ENCODE measurements at places on chromosomes 2 and 18.
A peak's percentile ranks its signal among the peaks of the same experiment; 100 is the strongest.

DNA sequence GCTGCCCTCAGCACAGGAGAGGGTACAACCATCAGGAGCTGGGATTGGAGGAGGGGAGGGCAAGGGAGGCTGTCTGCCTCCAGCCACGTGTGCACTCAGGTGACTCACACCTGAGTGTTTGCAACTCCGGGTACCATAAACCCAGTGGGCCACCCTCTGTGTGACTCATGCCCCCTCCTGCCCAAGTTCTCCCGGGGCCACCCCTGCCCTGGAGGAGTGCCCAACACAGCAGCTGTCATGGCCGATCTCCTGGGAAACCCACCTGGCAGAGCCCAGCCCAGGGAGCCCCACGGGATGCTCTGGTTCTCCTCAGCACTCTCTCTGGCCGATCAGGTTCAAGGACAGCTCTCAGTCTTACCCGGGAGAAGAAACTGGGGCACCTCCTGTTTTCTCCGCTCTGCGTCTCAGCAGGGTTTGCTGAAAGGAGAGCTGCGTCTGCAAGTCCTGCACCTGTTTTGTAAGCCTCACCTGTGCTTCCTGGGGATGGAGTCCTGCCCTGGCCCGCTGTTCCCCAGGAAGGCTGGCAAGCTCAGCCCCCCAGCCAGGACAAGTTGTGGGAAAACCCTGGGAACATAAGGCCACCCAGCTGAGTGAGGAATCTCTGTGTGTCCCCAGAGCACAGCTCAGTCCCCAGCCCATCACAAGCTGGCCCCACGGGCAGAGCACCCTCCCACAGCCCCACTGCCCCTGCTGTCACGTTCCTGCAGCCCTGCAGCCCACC lies 44.0 kb upstream of the UBE2F start:
- peak; percentile 26 for DNase-seq

DNA sequence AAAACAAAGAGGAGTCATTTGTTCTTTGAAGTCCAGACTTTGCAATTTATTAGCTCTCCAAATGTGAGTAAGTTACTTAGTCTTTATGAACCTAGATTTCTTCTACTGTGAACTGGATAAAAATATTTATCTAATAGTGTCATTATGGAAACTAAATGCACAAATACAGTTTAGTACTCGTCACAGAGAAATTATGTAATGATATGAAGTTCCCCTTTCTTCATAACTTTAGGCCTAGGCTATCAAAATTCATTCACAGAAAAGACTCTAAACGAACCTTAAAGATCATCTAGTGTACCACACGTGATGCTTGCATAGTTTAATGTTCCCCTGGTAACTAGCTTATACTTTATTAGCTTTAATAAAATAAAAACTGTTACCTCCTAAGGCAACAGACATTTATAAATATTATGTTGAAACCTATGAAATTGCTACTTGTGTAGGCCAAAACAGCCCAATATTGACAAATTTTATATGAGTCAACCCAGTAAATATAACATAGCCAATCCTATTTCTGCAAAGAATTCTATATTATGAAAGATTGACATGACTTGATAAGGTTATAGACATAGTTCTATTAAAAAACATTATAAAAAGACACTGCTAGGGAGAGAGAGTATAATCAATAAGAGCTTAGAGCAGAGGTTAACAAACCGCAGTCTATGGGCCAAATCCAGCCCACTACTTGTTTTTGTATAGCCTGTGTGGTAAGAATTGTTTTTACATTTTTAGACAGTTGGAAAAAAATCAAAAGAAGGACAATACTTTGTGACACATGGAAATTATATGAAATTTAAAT lies 44.9 kb upstream of the ITPRID2 start:
- no peak for DNase-seq

DNA sequence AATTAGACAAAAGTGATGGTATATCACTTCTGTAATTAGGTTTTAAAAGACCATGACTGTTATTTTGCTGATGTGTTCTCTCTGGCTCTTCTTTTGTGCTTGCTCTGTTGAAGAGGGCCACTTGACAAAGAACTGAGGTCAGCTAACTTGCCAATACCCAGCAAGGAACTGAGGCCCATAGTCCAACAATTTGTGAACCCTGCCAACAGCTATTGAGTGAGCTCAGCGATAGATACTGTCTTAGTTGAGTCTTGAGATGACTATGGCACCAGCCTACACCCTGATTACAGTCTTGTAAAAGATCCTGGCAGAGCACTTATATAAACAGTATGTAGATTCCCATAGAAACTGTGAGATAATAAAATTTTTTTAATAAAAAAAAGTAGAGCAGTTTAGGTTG lies 103.0 kb downstream of the BMPR2 start:
- DNase-seq, result no peak

DNA sequence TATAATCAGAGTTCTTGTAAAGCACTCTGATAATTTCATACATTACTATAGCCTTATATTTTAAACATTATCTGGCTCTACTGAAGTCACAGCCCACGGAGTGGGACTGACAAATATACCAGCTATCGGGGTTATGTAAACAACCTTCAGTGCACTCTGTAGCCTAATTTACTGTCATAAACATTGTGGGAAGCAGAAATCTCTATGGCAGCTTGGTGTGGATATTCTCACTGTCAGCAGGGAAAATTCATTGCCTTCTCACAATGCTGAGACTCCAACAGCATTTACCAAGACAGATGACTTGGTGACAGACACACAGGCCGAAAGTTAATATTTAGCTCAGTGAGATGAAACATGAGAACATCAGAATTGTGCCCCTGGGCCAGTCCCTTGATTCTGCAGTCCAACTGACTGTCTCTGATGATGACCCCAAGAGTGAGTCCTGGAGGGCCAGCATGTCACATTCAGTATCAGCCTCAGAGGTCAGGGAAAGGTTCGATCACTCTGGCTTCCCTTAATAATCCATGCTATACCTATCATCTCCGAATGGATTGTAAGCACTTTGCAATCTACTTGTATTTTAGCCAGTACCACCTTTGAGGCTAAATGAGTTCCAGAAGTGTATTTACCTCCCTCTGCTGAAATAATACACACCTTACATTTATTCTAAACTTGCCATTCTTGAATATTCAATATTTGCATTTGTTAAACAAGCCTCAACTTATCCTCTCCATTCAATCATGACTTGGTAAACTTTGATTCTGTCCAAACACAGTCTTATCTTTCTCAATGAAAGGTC lies 146.2 kb upstream of the OSR1 start:
- DNase-seq, result no peak

DNA sequence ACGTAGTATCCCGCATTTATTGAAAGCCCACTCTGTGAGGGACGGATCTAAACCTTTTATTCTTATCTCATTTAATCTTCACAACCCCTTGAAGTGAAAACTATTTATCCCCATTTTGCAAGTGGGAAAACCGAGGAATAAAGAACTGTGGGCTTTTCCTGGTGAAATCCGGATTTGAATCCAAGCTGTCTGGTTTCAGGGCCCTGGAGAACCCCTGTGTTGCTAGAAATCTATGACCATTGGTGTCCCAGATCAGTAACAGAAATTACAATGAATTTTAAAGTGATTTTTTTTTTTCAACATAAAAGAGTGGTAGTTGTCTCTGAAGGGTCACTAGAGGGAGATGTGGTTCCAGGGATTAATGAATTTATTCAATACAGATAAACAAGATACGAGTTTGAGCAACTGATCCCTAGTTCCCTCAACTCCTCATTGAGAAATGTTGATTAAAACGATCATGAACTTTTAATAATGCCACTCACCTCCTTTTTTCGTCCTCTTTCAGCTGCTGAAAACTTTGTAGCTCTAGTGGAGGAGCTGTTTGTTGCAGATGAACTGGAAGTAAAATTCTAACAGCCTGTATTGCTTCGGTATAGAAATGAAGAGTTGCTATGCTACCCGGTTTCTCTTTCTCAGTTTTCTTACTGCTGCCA lies 940 bp downstream of the XRCC5 start:
- no peak for DNase-seq

DNA sequence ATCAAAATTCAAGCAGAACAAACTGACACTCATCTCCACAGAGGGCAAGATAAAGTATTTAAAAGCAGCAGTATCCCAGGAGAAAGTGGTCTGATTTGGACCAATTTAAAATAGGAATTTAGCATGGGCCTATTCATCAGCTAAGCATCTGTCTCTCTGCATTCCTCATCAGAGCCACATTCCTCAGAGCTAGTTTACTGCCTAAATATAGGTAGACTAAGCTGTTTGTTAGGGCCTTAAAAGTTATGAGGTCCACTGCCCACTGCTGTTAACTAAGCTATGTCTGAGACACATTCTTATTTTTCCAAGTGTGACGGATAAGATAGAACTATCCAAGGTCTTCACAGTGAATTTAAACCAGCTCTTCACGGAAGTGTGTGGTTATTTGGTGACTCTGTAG lies 17.6 kb downstream of the NEB start:
- DNase-seq, result no peak

- DNase-seq, result no peak
Measured at GRCh38 chr2:40654346-40654745, 202.5 kb upstream of the SLC8A1 start.

- no peak for DNase-seq
Measured at GRCh38 chr2:15825276-15825980, 114.9 kb upstream of the MYCN start.

DNA sequence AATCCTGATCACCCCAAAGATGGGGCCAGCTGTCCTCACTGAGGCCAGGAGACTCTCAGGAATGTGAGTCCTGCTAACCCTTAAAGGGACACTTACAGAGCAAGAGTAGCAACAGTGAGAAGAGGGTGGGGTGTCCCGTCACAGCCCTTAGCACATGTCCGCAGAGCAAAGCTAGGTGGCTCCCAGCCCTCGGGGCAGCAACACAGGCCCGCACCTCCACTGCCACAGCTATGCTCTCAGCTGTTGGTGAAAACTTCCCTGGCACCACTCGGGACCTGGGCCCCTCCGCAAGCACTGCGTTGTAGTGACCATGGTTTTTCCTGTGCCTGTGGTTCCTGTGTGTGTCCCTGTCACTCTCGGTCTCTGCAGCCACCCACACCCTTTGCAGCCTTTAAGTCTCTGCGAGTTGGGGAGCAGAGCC lies 76.4 kb upstream of the UXS1 start:
- DNase-seq, result no peak

DNA sequence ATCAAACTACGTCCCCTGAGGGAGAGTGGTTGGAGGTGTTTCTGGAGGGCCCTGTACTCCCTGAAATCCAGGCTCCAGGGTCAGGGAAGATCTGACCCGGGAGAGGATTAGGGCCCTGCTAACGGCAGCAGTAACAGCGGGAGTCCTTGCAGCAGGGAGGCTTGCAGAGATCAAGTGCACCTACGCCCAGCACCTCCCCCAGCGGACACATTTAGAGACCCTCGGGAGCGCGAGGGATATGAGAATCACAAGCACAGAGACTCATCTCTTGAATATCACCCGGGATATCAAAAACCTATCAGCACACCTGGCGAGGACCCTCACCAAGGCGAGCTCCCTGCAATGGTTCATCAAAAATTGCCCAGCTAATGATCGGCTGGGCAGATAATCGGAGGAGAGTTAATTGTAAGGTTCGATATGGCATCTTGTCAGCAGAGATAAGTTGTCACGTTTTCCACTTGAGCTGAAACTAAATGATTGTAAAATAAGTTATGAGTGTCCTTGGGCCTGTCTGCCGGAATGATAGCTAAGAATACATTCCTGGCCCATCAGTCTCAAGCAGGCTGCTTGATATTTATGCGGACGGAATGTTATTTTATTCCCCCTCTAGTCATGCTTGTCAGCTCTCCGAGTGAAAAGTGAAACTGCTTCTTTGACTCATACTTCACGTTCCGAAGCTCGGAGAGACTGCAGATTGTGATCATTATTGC lies 209.8 kb downstream of the GBX2 start:
- DNase-seq, result no peak

DNA sequence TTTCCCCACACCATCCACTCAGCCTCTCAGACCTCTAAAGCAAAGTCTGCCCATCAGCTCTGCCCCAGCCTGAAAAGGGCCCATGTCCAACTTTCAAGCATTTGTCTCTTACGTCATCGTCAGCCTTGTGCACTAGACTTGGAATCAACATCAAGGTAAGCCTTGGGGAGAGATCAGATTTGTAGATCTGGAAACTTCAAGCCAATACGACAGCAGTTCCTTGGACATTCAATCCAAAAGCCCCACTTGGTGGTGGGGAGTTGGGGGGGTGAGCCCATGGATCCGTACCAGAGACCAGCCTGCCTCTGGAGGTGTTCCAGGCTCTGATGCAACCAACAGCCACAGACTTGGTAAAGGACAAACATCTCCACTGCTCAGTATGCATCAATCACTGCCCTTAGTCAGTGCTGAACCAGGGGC lies 206.8 kb upstream of the MEIS1 start:
- DNase-seq, result no peak

GRCh38 chr2:84757648-84758047 lies 123.2 kb downstream of the TRABD2A start:
- no peak for DNase-seq

GRCh38 chr2:208546107-208546506 lies 139.5 kb downstream of the PTH2R start:
- DNase-seq, result no peak

- no peak for DNase-seq
Measured at GRCh38 chr2:167776359-167776758, 471.0 kb downstream of the STK39 start.

GRCh38 chr2:136126021-136126420 lies 8.1 kb upstream of the CXCR4 start:
- no peak for DNase-seq

DNA sequence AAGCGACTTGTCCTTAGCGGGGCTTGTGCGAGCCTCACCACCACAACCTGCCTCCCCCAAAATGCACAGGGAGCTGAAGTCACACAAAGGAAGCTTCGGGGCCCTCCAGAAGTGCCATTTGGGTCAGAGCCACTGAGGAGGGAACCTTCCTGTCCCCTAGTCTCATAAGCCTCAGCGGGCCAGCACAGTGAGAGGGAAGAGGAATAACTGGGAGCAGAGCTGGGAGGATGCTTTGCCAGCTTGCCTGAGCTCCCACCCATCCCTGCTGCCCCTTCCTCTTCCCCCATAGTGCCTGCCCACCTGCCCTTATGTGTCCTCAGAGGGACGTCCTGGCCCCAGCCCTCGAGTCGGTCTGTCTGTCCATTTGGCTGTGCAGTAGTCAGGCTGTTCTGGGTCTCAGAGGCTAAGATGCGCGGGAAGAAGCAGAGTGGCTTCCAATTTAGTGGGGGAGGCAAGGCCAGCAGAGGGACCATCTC lies 51.8 kb upstream of the GPR17 start:
- no peak for DNase-seq

DNA sequence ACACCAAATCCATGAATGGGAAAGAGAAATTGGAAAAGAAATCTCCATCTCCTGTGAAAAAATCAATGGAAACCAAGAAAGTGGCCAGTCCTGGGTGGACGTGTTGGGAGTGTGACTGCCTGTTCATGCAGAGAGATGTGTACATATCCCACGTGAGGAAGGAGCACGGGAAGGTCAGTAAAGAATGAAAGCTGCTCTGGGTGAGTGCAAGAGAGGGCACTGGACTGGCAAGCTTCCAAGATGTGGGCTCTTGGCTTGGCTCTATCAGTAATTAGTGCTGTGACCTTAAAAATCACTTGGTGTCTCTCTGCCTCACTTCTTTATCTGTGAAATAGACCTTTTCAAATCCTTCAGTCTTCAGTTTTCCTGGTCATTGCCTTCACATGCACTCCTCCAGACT lies 89.0 kb downstream of the ZNF532 start:
- DNase-seq, result no peak
